GM12892 (cell line): ENCODE measurements at places on chromosomes 7 and 10.

- peak; percentile 8 for DNase-seq
Measured at GRCh38 chr7:97871659-97872024, 566 bp downstream of the ASNS start.

DNA sequence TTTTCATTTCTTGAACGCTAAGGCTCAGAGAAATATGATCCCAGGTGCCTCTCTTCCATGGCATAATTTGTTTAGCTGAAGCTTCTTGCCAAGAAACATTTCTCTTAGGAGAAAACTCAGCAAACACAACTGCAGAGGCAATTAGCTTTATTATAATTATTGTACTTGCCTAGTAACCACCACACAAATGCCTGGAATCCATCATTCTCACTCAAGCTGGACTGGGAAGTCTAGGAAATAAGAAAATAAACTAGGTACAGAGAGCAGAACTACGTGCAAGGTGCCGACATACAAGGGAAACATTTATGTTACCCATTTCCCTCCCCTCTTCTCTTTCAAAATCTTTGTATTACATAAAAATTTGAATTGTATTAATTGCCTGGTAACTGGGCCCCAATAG lies 15.1 kb downstream of the SLC35B4 start:
- no peak for DNase-seq

DNA sequence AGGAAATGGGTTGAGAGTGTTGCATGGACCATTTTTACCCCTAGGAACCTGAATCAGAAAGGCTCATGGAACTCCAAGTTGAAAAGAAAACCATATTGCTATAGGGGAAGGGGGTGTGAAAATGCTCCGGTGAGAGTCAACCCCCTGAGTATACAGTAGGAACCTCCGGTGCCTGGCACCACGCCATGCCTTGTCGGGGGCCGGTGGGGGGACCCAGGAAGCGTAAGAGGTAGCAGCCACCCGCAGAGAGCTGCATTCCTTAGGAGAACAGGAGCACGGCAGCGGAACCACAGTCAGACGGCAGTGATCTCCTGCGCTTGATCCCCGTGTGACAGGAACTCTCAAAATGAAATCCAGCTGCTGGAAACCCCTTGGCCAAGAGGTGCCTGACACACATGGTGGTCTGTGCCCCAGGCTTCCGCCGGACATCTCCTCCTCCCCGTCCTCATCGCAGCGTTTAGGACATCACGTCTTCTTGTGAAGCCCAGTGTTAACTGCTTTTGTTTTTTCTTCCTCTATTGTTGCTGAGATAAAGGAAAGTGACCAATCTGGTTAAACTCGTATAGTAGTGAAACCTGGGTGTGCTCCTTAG lies 186.8 kb downstream of the CELF2 start:
- no peak for DNase-seq

DNA sequence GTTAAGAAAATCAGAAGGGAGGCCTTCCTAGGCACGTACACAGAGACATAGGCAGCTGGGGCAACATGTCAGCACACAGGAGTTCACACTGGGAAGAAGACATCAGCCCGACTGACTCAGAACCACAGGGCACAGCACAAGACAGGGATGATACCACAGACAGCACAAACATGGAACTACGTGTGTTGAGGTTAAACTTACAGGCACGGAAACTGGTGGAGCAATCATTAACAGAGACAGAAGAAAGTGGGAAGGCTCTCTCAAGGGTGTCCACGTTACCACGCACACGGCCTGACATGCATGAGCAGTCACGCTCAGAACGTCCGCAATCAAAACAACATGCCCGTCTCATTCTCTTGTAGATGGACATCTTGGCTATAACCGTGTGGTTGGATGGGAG lies 636.4 kb downstream of the KCNMA1 start:
- DNase-seq: no peak

DNA sequence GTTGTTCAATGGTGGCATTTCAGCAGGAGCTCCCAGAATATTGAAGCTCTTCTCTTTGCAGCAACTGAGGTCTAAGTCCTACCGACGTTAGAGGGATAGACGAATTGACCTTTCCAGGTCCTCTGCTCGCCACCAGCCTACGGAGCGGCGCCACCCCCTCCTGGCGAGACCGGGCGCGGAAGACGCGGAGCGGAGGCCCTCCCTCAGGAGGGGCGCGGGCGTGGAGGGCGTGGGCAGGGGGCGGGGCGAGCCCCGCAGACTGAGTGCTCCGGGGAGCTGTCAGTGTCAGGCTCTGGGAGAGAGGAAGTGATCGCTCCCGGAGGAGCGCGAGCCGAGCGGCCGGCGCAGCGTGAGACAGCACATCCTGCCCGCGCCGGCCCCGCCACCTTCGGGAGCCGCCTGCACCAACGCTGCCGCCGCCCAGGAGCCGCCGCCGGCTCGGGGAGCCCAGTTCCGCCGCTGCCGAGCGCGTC lies at the start of gene DYNC1I1:
DYNC1I1 (plus strand) TSS at position 257 of the 473 bp plus-strand sequence. CDS start 32,176 bp downstream, outside the sequence.
- peak; percentile 33 for DNase-seq

DNA sequence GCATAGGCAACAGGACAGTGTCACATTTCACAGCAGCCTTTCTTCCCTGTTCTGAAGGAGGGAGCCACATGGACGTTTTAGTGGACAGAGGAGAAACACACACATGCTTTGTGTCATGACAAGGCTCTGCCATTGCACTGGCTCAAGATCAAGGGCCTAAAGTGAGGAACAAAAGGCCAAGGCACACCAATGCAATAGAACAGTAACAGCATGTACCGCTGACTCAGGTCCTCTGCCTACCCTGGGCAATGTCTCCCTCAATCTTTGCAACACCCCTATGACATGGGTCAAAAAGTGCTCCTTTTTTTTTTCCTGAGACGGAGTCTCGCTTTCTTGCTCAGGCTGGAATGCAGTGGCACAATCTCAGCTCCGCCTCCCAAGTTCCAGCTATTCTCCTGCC lies 57.8 kb upstream of the SDK1 start:
- no peak for DNase-seq

GRCh38 chr7:51317582-51317910 lies 937 bp upstream of the COBL start:
- DNase-seq: no peak

DNA sequence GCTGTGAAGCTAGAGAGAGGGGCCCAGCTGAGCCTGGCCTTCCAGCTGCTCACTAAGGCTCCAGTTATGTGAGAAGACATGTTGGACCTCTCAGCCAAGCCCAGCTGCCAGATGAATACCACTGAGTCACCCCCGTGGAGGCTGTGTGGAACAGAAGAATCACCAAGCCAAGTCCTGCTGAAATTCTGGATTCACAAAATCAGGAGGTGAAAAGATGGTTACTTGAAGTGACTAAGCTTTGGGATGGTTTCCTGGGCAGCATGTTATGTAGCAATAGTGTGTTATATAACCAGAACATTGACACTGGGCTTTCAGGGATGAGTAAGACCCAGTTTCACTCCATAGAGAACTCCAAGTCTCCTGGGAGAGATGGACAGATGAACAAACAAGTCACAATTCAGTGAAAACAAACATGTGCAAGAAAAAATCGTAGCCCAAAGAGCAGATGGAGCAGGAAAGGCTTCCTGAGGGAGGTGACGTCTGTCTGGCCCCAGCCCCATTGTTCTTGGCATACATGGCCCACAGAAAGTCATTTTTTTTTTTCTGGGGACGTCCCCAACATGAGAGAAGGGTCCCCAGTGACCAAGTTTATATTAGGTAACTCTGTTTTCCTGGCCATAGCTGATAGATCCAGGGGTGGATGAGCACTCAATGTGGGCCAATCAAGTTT lies 64.1 kb upstream of the PDZD8 start:
- no peak for DNase-seq

DNA sequence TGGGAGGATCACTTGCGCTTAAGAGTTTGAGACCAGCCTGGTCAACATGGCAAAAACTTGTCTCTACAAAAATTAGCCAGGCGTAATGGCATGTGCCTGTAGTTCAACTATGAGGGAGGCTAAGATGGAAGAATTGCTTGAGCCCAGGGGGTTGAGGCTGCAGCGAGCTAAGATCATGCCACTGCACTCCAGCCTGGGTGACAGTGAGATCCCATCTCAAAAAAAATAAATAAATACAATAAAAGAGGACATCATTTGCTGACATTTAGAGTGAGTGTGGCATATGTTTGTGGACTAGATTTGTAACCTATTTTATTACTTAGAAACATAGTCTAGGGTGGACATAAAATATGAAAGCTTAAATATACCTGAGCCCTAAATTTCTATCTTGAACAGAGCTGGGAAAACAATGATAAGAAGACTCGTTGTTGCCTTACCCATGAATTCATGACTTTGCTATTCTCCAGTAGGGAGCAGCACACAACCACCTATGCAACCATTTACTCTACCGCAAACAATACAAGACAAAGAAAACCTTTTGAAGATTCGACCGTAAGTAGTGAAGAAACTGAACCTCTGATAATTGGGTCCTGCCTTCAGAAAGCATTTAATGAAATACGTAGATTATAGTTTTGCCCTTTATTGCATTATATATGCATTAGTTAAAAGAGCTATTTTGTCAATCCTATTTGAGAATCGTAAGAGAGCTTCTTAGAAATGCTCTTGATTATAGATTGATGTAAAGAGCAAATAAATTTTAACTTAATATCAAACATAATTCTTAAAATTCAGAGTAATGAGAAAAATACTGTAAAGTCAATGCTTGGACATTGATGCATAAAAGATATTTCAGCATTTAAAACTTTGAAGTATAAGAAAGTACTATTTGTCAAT lies 83.5 kb downstream of the GNAT3 start:
- DNase-seq: no peak

- DNase-seq: no peak
Measured at GRCh38 chr7:50332241-50333165, 28.0 kb downstream of the IKZF1 start.

- DNase-seq: no peak
Measured at GRCh38 chr7:876972-877311, 588 bp downstream of the GET4 start.

- no peak for DNase-seq
Measured at GRCh38 chr7:18572154-18572553, 76.6 kb downstream of the HDAC9 start.

DNA sequence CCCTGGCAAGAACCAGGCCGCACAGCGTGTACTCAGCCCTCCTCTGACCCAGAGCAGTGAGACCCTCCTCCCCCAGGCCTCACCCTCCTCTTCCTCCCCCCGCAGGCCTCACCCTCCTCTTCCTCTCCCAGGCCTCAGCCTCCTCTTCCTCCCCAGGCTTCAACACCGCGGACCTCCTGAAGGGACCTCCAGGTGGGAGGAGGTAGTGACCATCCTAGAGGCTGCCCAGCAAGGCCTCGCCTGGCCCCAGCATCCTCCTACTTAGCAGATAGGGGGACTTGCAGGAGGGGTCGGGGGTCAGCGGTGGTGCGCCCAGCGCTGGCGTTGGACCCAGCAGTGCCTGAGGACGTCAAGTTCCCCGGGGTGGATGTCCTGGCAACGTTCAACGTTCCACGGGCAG lies 270.8 kb downstream of the ELFN1 start:
- DNase-seq: no peak

DNA sequence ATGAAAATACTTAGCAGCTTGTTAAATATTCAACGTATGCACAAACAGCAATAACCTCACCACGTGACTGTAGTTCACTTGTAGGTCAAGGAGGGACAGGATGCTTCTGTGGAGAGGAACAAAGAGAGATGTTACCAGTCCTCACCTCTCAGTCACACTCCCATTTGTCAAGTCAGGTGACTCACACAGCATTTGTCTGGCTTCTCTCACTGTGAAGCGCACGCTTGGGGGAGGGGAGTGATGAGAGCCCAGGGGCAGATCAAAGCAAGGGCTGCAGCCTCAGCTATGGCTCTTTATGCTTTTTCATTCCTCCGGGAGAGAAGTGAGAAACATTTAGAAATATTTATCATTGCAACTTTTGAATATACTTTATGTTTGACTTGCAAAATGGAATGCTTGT lies 2.9 kb upstream of the RBM20 start:
- no peak for DNase-seq

DNA sequence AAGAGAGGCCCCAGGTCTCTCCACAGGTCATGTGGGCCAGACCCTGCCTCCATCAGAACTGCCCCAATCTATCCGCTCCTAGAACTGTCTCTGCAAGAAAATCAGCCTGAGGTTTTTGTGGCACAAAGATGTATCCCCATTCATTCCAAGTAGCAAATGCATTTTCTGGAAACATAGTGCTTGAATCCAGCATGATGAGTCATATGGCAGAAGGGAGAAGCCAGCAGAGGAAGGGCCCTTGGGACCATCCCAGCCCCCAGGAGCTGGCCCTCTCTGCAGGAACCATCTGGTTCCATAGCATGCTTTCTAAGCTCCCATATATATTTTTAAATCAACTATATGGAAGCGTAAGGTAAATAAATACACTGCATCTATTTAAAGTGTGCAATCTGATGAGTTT lies 563.2 kb downstream of the GALNT17 start:
- no peak for DNase-seq

DNA sequence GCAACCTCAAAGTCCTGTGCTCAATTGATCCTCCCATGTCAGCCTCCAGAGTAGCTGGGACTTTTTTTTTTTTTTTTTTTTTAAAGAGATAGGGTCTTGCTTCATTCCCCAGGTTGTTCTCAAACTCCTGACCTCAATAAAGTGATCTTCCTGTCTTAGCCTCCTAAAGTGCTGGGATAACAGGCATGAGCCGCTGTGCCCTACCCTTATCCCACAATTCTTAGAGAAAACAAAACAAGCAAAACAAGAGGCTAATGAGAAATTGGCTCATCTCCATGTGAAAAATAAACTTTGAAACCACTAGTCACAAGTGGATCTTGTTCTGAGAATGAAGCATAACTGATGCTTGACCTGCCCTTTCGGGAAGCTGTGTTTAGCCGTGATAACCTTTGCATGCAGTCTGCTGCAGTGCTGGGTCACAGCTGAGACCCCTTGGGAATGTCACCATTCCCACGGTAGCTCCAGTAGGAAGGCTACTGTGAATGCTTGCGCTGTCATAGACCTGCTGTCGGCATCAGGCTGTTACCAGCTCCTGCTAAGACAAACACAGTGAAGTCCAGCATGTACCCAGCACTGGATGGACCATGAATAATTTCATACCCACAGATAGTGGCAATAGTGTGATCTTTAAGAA lies 290.7 kb upstream of the KIAA1217 start:
- no peak for DNase-seq

DNA sequence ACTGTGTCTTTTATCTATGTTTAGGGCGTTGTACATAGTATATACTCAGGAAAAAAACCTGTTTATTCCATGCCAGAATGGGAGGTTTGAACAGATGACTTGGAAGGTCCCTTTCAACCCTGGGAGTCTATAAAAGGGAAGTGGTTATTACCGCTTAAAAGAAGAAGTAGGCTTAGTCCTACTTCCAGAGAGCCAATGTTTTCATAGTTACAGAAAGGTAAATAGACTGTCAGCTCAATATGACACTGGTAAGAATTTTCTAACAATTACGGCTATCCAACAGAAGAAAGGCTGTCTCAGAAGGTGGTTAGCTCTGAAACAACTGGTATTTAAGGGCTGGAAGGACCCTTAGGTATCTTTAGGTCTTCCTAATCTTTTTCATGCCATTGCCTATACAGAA lies 1.1 kb upstream of the TFAM start:
- DNase-seq: no peak

GRCh38 chr7:111460695-111461094 lies 101.6 kb downstream of the IMMP2L start:
- no peak for DNase-seq

DNA sequence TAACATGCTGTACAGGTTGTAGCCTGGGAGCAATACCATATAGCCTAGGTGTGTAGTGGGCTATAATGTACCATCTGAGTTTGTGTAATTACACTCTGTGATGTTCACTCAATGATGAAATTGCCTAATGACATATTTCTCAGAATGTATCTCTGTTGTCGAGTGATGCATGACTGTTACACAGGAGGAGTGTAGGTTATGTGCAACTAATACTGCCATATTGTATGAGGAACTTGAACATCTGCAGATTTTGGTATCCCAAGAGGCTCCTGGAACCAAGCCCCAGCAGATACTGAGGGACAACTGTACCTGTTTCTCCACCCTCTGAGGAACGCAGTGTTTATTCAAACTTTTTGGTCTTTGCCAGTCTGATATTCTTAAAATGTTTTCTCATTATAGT lies 38.6 kb downstream of the NACAD start:
- DNase-seq: no peak
